ENCODE measurements at places on chromosomes 3 and 15.
A peak's percentile ranks its signal among the peaks of the same experiment; 100 is the strongest.

- no peak for DNase-seq
Observed at GRCh38 chr15:66941791-66942190, 123.6 kb upstream of the SMAD3 start.

GRCh38 chr15:69794645-69795469, 302.9 kb downstream of the TLE3 start:
- peak; percentile 76 for DNase-seq

GRCh38 chr3:186929186-186929585, 1.1 kb upstream of the ST6GAL1 start:
- no peak for DNase-seq

DNA sequence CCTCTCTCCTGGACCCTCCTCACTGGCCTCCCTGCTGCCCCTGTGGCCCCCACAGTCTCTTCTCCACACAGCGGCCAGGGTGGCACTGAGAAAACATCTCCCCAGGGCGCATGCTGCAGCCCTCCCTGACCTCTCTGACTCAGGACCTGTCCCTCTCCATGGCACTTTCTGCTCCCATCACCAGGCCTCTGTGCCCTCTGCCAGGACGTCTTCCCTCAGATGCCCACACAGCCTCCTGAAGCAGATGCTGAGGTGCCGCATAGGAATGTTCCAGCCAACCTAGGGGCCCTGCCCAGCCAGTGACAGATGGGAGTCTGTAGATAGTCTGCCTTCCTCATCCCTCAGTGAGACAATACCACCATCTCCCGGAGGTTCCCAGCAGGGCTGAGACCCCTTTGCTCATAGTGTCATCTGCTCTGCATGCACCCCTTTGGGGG, 8.7 kb downstream of the MYL3 start:
- DNase-seq = no peak

DNA sequence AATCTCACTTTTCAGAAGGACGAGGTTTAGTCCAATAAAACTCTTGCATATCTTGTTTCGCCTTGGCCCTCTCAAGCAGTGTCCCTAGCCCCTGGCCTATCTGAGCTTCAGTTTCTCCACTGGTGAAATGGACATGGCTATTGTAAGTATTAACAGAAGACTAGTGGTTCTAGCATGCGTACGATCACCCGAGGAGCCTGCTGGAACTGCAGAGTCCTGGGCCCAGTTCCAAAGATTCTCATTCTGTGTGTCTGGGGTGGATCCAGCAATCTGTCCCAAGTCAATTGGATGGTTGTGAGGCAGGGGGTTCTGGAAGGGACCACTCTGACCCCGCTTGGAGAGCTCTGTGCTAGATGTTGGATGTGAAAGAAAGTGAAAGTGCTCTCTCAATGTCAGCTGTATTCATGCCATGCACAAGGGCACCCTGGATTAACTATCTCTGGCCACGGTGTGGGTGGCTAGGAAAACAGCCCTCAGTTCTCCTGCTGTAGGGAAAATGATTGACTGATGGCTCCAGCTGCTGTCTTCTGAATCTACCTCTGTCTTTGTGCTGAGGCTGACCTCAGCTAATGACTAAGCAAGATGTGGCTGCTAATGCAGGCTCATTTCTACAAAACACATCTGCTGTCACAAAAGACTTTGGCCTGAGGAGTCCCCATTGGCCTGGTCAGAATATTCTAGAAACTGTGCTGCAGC, 1.9 kb upstream of the PLA1A start:
- DNase-seq = no peak

GRCh38 chr3:112304611-112305010, 10.6 kb upstream of the SLC9C1 start:
- DNase-seq = no peak

DNA sequence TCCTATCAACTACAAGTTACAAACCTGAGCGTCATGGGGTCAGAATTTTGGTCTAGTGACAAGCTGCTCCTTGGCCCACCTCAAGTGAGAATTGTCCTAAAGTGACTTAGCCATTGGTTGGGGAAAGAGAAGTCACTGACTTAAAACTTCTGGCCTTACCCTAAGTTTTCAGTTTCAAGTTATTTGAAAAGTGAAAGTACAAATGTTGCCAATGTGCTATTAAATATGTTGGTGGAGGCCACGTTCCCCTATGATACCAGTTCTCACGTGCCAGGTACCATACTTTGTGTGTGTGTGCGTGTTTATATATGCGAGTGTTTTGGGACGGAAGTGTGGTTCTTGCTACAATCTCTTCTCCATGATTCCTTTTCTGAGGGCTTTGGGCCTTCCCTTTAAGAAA, 22.6 kb upstream of the RASGRP1 start:
- DNase-seq = no peak

Measured in GM03348 (cell line).